ENCODE measurements at places on chromosomes 1 and 21.

DNA sequence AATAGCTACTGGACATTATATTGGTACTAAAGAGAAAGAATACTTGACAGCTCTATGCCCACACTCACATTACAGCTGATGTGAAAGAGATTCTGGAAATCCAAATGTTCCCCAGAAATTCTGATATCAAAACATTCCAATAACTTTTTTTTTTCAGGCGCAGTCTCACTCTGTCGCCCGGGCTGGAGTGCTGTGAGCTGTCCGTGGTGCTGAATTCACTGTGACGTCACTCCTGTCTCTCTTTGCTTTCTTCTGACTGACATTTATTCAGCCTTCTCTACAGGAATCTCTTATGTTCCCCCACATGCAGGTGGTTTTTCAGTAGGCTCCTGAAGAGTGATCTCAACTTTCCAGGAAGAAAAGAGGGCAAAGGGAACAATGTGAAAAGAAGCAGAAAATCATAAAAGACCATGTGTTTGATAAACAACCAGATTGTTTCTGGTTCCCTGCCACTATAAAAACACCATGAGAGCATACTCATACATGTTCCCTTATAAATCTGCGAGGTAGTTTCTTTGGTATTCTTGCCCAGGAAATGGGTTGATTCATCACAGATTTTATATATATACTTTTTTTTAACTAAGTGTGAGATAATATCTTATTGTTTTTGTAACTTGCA, 6.2 kb downstream of the S100A7A start:
- peak; percentile 16 for DNase-seq

GRCh38 chr1:2990376-2991115, 30.7 kb upstream of the ACTRT2 start:
- no peak for DNase-seq

DNA sequence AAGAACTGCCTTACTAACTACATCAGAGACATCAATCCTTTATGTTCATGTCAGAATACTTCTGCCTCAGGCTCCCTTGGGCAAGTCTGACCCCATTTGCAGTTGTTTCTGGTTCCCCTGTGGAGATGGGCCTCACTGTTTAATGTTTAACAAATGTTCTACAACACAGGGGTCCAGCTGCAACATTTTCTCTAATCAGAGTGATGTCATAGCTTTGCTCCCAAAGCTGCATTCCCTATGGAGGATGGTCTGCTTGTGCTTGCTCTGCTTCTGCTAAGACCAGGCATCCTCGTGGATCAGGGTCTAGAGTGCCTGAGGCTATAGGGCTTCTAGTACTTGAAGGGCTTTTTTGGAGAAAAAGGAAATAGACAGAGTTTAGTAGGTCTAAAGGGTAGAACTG, 1071.2 kb downstream of the TTLL7 start:
- DNase-seq = no peak

GRCh38 chr1:108141621-108142020, 58.5 kb downstream of the SLC25A24 start:
- peak; percentile 48 for DNase-seq
